ENCODE measurements at places on chromosomes 3 and 15. TPM values are rescaled to one million over a fixed set of nuclear protein-coding genes. Genes with fewer than 3 reads are reported as not detected.

Gene SENP8
- total RNA-seq, result 1.5 TPM

Gene HTR3C
- total RNA-seq, result not detected

Gene ADAMTS9
- not detected for total RNA-seq

Gene PDCD10
- 63.3 TPM for total RNA-seq

Gene PRKAR2A
- 23.0 TPM for total RNA-seq

Gene FRMD5
- total RNA-seq, result 0.60 TPM

Gene CNTN4
- total RNA-seq, result 0.62 TPM

Gene SLC12A1
- total RNA-seq, result not detected

Gene ACTL6A
- 79.2 TPM for total RNA-seq

Gene FILIP1L
- 0.93 TPM for total RNA-seq

Gene CDCP1
- total RNA-seq, result 2.8 TPM

DNA sequence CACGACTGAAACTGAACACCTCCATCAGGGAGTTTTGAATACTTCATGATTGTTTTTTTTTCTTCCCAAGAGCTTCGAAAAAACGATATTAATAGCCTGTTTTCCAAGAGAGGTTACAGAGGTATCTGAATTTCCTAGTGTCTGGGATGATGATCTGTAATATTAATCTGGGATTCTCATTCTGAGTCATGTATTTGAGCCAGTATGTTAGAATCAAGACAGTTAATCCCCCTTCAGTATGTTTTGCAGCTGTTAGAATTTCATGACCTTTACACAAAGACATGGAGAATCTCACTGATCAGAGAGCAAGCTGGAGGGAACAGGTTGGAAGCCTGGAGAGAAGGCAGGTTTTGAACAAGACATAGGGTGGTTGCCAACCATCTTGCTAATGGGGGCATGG is 234.5 kb upstream of the GAP43 start:
- no peak for DNase-seq

GRCh38 chr3:44965165-44965564 is 10.8 kb downstream of the ZDHHC3 start:
- no peak for DNase-seq

- no peak for DNase-seq
These were observed 174.0 kb downstream of the RAB11A start for GRCh38 chr15:66043264-66043663.

DNA sequence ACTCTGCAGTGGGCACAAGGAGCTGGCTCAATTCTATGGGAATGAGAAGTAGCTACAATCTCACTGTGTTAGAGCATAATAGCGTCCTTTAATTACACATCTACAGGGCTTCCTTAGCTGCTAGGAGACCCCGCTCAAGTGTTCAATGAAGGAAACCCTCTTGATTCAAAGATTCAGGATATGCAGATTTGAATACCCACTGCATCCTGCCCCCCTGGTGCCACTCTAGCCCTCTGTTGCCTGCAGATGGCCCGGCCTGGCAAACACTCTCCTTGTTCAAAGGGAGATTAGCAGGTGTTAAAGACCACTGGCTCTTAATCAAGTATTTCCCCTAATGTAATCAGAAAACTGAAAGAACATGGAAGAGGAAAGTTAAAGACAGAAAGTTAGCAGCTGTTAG is 356.6 kb downstream of the VGLL3 start:
- no peak for DNase-seq

DNA sequence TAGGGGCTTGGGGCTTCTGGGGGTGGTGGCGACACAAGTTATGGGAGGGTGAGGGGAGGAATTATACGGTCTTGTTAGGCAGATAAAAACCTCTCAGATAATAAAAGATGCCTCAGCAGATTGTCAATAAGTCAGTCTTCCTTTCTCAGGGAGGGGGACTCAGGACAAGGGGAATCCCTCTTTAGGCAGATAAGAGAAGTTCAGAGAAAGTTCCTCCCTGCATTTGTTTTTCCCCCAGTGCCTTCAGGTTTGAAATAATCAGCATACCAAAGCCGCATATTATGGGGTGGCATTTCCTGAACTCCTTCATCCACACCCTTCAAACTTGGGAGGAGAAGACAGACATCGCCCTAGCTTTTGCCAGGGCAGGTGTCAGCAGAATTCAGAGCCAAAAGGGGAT is 8.5 kb downstream of the PPCDC start:
- DNase-seq, result no peak

DNA sequence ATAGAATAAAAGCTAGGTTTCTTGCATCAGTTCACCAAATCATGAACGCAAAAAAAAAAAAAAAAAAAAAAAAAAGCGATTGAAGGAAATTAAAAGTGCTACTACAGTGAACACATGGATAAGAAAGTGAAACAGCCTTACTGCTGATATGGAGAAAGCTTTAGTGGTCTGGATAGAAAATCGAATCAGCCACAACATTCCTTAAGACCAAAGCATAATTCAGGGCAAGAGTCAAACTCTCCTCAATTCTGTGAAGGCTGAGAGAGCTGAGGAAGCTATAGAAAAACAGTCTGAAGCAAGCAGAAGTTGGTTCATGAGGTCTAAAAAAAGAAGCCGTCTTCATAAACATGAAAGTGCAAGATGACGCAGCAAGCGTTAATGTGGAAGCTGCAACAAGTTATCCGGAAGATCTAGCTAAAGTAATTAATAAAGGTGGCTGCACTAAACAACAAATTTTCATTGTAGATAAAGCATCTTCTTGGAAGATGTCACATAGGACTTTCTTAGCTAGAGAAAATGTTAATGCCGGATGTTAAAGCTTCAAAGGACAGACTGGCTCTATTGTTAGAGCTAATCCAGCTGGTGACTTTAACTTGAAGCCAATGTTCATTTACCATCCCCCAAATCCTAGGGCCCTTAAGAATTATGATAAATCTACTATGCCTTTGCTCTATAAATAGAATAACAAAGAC is 19.2 kb downstream of the P3H2 start:
- no peak for DNase-seq

GRCh38 chr3:171383206-171384018 is 76.8 kb downstream of the TNIK start:
- DNase-seq, result no peak

DNA sequence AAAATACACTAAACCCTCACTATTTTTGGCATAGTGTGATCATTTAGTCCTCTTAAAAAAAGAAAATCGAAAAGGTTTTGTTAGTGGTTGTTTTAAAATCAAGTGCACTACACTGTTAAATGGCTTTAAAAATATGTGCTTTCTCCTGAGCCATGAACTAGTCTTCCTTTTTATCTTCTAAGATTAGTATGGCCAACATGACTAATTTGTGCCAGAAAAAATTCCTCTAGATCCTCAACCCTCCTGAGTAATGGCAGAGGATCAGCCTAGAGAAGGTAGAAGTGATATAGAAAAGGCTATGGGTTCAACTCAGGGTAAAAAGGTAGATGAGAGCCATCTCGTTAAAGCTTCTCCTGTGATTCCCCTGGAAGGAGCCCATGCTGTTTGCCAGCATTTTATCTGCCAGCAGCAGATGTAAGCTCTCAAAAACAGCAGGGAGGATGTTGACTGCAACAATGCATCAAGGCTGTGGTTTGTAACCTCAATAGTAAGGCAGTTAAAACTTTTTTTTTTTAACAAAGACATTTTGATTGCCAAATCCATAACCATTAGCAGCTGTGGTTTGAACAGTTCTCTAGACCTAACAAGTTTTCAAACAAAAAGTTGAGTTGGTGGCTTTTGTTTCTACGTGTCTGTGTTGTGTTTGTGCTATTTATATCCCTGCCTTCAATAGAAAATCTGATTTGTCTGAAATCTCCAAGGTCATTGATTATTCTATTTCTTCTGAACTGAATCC is 30.2 kb upstream of the ZNF609 start:
- peak; percentile 32 for DNase-seq

DNA sequence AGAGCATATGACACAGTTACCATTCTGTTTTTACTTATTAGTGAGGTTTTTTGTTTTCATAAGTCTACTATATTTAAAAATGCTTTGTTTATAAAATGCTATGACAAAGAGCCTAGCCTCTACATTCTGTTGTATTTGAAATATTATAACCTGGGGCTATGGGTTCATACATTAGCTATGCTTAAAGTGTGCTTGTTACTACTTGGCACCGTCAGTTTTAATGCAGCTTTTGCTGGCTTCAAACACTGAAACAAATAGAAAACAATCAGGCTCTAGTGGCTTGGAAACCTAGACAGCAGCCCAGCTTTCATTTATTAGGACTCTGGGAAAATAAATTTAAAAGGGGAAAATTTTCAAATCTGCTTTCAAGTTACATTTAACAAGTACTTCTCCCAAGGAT is 635.9 kb downstream of the CADM2 start:
- DNase-seq, result no peak

DNA sequence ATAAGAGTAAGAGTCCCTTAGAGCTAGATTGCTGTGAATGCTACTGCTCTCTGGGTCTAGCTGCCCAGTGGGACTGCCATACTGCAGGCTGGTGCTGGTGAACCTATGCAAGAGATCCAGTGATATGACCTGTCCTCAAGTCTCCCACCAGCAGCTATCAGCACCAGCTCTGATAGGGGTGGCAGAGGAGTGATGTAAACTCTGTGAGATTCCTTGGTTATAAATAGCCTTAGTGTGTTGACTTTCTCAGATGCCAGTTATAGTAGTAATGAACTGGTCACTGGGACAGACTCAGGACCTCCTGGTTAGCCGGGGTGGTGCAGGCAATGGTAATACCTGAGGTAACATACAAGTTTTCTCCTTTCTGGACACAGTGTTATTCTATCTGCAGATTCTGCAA is 194.9 kb upstream of the MANF start:
- no peak for DNase-seq

- DNase-seq, result no peak
These were observed 76.8 kb upstream of the DPH6 start for GRCh38 chr15:35622641-35623340.

GRCh38 chr3:127820221-127820825 is 2.0 kb downstream of the MGLL start:
- no peak for DNase-seq

DNA sequence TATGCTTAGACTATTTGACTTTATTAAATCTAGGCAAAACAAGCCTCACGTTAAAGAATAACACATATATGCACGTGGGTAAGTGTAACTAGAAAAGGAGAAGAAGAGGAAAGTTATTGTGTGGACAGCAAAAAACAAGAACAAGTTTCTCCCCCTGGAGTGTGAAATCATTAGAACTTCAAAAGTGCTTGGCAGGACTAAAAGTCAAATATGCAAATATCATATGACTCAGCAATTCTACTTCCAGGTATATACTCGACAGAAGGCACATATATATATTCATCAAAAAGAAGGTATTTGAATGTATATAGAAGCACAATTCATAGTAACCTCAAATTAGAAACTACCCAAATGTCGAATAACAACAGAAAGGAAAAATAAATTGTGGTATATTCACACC is 68.9 kb upstream of the STXBP5L start:
- DNase-seq, result no peak

DNA sequence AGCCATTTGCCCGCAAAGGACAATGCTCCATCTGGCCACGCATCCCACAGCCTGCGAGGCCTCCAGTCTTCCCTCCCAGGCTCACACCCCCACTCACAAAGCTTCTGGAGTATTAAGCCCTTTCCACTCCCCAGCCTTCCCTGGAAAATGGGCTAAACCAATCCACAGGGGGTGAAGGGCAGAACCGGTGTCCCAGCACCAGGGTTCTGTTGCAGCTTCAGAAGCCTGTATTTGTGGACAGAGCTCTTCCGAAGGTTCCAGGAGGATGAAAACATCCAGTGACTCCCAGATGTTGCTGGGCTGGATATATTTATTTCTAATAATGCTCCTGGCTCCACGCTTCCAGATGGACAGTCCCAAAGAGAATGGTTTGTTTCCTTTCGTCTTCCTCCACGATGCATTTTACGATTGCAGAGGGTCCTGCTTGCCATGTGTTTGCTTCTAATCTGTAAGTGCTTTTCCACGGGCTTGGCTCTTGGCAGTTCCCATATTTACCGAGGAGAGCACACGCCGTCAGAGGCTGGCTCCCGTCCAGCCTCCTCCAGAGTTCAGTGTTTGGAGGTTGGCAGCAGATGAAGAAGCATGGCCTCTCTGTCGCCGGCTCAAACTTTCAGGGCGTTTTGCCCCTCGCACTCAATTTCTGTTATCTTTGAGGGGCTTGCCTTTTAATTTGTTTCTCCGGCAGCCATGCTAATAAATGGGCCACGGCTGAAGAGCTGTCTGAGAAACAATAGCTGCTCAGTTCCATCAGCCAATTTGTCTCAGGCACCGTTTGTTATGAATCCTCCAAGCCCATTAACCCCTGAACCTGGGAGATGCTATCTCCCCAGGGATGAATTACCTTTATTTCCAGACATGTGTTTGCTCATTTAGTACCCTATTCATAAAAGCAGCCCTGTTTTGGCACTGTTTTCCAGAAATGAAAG is 367.9 kb upstream of the PROK2 start:
- no peak for DNase-seq

- no peak for DNase-seq
These were observed 139.1 kb downstream of the ZBTB20 start for GRCh38 chr3:115007966-115008365.

DNA sequence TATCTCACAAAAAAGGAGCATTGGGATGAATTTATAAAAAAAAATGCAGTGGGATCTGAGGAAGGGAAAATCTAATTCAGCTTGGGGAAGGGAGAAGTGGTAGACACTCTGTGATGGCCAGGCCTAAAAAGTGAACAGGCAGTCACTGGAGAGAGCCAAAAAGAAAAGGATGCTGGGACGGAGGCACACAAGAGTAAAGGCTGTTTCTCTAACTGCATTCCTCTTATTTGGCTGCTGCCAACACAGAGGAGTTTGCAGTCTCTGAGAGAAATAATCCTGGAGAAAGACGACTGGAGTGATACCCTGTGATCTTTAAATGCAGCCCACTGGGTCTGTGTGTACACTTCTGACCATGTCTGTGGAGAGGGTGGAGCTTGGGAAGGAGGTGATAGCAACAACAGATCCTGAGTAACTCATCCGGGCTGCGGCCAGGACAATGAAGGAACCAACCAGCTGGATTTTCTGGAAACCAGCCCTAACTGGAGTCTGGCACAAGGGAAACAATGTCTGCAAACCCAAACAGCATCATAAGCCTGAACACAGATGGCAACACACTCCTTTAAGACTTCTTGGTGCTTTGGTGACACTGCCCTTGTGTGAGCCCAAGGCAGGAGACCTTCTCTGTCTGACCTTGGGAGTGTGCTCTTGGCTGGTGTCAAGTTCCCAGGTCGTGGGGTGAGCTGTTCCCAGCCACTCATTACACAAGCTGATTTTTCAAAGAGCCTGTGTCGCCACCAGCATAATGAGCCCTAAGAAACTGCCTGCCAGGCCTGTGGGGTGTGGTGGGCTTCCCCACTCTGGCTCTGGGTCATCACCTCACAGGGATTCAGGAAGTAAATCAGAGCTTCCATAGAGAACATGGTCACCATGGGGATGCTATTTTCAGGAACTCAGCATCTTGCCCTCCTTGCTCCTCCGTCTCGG is 8.0 kb downstream of the FYCO1 start:
- no peak for DNase-seq

GRCh38 chr3:112390783-112391641 is 58.1 kb downstream of the CD200 start:
- no peak for DNase-seq

DNA sequence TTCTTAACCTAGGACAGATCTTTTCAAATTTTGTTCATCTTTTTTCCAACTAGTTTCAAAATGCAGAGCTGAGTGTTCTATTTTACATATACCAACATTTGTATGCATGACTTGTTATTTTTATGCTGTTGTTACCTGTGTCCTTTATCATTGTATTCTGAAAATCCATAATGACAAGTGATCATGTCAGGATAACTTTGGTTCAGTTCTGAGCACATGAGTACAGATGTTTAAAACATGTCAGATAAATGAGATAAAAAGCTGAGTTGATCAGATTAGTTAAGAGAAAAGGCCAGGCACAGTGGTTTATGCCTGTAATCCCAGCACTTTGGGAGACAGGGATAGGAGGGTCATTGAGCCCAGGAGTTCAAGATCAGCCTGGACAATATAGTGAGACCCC is 204.9 kb downstream of the SSR3 start:
- DNase-seq, result no peak
